ENCODE measurements at places on chromosomes 16 and 17. TPM values are rescaled to one million over a fixed set of nuclear protein-coding genes. Genes with fewer than 3 reads are reported as not detected.

The FNDC8 gene
- total RNA-seq: not detected

The AANAT gene
- total RNA-seq: 0.19 TPM

DNA sequence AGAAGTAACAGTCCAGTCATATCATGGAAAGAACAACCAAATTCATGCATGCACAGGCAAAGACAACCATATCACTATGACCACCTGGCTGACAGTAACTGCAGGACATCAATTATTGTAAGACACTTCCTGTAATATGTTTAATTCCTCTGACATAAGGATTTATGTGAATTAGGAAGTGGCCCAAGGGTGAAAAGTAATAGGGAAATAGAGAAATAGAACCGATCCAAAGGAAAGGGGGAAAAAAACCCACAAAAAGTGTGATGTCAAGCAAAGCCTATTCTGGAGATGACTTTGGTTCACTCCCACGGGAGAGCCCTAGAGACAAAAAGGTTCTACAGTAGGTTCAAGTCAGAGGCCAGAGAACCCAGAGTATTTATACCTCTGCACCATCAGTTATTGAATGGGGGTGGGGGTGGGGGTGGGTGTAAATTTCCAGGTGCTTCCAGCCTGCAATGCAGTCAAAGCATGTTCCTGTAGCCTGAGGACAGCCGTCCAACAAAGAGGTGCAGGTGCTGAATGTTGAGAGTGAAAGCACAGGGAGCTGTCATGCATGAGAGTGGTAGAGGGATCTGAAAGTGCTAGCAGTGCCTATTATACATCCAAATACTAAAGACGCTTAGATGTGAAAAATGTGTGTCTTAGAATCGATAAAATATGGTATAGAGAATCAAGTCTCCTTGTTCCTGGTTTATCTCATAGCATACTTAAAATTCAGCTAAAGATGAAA is 95.6 kb upstream of the HLF start:
- H3K36me3 ChIP-seq: no peaks in the 10 kb centered on the region
- H3K27ac ChIP-seq: no peak overlapping the region
- H3K4me1 ChIP-seq: no peaks in the 10 kb centered on the region
- H3K4me3 ChIP-seq: no peak overlapping the region
- no peak for DNase-seq
- H3K27me3 ChIP-seq: no peaks in the 10 kb centered on the region

- H3K27me3 ChIP-seq: no peaks in the 10 kb centered on the region
- peaks cover 41% of the 10 kb centered on the region for H3K4me1 ChIP-seq
- H3K36me3 ChIP-seq: no peaks in the 10 kb centered on the region
- peak overlapping the region; percentile 94 for H3K27ac ChIP-seq
- no peak overlapping the region for H3K4me3 ChIP-seq
These were observed 85.3 kb upstream of the PLCG2 start for GRCh38 chr16:81693744-81694303.

- no peak for DNase-seq
- no peaks in the 10 kb centered on the region for H3K27me3 ChIP-seq
- H3K4me3 ChIP-seq: no peak overlapping the region
- H3K36me3 ChIP-seq: no peaks in the 10 kb centered on the region
These were observed 86.6 kb downstream of the C16orf95 start for GRCh38 chr16:87230571-87230970.

DNA sequence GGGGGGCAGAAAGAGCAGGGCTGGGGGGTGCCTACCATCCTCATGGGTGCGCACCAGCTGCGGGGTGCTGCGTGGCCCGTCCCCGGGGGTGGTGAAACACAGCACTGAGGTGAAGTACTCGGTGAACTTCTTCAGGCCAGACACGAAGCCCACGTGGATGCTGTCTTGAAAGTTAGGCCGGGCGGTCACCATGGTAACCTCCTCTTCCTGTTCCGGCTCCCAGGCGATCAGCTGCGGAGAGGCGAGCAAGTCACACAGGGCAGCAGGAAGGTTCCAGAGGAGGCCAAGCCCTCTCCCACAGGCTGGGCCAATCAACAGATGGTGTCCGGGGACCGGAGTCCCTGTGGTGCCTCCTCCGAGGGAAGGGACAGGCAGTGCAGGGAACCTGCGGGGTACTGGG is 90.1 kb upstream of the CDC42EP4 start:
- DNase-seq: no peak
- H3K27me3 ChIP-seq: peaks cover 4% of the 10 kb centered on the region
- H3K27ac ChIP-seq: no peak overlapping the region
- no peaks in the 10 kb centered on the region for H3K36me3 ChIP-seq
- peaks cover 5% of the 10 kb centered on the region for H3K4me1 ChIP-seq

GRCh38 chr16:12535535-12536411 is 267.9 kb downstream of the CPPED1 start:
- H3K4me3 ChIP-seq: no peak overlapping the region
- H3K36me3 ChIP-seq: no peaks in the 10 kb centered on the region
- H3K27me3 ChIP-seq: no peaks in the 10 kb centered on the region
- H3K27ac ChIP-seq: no peak overlapping the region
- DNase-seq: no peak
- H3K4me1 ChIP-seq: peaks cover 16% of the 10 kb centered on the region

Data from astrocyte (in vitro differentiated cells and primary cell).